ENCODE measurements at places on chromosomes 12 and 14.
A peak's percentile ranks its signal among the peaks of the same experiment; 100 is the strongest.

DNA sequence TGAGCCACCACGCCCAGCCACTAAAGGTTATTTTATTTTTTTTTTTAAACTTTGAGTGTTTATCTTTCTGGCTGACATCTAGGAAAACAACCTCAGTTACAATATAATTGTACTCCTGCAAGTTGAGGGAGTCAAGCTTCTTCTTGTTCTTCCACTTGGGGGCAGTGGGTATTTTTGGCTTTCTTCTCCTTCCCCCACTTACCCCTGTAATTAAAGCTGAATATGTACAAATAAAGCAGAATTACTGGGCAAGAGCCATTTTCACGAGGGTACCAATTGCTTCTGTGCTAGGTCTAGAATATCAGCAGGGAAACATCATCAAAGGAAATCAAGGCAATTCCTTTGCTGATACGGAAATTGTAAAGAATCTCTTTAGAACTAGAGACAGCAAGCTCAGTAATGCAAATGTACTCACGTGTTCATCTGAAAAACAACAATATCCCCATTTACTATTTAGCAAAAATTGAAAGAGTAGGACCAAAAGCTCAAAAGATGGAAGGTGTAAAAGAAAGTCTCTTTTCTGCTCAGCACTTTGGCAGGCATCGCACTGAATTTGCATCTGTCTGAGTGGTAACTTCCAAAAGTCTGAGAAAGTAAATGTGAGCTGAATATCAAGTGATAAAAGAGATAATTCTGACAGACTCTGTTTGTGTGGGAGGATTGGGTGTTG lies 72.8 kb downstream of the TAOK3 start:
- no peak for DNase-seq

DNA sequence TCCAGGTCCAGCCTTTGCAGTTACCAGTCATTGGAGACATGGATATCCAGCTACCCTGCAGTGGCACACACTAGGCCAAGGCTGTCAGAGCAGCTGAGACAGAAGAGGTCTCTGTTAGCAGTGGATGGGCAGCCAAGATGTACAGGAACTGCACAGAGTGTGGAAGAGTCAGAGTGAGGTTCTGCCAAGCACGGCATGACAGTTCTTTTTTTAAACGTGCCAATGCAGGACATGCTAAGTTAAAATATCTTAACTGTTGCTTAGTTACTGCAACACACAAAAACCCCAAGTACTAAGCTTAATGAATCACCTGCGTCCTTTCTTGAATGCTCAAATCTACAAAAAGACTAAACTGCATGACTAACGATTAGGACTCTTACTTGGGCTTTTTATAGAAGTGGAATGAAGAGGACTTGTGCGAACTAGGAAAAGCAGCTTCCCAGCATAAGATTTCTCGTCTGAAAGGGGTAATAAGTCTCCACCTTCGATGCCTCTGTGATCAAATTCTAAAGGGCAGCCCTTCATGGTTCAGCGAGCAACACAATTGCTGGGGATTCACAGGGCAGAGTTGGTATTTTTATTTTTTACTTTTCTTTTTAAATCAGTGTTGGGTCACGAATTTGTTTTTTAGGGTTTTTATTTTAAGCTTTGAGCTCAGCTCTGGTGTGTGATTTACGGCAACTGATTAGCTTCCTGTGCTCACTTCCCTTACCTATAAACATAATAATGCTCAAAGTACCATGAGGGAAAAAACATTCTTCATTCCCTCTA lies 20.6 kb downstream of the MAPK1IP1L start:
- no peak for DNase-seq

DNA sequence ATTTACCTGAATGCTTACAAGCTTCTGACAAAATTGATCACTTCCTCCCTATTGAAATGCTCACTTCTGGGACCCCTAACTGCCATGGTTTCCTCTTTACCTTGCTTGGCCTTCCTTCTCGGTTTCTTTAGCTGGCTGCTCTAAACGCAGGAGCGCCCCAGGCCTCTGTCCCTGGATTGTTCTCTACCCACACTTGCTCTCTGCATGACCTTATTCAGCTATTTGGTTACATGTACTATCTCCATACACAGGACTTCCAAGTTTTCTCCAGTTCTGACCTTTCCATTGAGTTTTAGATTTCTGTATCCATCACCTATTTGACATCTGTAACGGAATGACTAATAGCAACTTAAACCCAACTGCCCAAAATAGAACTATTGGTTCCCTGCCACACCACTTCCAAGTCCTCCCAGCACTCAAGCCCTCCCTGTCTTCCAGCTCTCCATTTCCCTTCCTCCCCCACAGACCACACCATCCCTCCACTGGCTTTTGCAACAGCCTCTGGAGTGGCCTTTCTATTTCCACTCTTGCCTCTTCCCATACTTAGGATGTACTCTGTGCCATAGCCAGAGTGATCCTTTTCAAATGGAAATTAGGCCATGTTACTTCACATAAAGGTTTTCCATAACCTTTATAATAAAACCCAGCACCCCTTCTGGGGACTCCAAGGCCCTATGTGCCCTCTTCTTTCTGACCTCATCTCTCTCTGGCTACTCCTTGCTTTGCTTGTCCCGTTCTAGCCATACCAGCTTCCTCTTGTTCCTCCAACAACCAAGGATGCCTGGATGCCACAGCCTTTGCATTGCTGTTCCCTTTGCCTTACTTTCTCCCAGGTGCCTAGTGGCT lies 202.2 kb downstream of the AEBP2 start:
- DNase-seq, result no peak

DNA sequence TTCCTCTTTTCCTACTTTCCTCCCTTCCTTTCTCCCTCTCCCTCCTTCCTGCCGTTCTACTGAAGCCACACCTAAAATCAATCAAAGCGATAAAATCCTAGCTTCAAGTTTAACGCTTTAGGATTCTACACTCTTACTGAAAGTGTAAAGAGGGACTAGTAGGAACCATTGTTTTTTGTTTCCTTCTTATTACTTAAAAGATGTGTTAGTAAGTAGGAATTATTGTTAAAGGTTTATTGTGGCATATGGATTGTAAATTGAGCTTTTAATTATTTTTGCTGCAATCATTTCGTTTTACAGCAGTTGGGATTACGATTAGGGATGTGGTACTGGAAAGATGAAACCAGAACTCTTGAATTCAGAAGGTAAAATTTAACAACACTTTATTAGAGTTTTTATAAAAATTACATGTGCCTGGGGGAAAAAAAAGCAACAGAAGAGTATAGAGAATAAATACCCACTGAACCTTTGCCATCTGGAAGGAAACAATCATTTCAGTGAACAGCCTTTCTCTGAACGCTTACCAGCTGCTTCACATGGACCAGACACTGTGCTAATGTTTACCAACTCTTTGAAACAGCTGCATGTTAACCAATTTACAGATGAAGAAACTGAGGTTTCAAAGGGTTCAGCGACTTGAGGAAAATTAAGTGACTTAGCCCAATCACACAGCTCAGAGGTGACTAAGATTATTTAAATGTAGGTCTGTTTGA lies 1.0 kb downstream of the PPP1R36 start:
- DNase-seq, result no peak

- no peak for DNase-seq
Observed at GRCh38 chr12:43378448-43378847, 173.6 kb downstream of the ADAMTS20 start.

DNA sequence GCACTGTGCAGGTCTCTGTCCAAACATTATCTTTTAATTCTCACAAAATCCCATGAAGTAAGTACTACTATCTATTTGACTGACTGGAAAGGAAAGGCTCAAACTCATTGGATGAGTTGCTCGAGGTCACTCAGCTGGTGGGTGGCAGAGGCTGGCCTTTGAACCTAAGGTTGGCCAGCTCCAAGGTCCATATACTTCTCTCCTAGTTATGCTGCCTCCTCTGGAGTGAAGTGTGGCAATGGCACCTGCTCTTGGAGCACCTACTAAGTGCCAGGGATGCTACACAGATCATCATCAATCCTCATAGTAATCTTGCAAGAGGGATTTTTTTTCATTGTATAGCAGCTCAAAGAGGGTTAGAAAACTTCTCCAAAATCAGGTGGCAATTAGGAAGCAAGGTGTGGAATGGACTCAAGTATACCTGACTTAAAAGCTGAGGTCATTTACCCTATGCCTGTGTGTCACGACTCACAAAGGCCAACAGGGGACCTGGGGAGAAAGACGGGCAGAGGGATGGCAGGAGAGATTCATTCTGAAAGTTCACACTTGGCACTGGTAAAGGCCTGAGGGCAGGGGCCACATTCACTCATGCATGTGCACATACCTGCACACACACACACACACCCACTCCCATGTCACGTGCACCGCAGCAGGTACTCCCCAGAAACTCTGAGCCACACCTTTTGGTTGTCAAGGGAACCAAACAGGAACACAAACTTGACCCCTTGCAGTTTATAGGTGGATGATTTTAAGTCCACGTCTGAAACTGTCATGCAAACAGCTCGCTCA lies 146.4 kb downstream of the FOXN3 start:
- DNase-seq, result no peak

DNA sequence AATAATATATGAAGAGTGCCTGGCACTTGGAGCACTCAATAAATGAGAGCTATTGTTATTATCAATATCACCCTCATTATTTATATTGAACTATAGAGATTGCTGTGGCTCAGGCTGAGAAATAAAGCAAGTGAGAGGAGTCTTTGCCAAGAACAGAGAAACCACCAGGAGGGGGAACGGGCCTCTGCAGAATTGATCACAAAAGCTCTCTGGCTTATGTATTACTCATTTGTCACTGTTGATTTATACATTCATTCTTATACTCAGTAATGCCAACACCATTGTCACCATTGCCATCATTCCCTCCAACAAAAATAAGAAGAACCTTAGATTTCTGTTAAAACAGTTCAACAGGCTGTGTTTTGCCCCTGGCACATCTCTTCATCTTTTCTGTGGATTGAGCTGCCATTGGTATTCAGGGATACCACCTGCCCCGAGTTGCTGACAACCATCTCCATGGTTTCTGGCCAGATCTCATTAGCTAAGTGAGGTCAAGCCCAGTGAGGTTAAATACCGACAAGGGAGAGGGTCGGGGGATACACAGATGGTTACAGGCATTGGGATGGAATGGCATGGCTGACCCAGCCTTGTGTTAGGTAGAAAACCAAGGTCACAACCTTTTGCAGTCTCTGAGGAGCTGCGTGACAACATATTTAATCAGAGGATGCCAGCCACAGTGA lies 21.8 kb upstream of the PCNX1 start:
- no peak for DNase-seq

DNA sequence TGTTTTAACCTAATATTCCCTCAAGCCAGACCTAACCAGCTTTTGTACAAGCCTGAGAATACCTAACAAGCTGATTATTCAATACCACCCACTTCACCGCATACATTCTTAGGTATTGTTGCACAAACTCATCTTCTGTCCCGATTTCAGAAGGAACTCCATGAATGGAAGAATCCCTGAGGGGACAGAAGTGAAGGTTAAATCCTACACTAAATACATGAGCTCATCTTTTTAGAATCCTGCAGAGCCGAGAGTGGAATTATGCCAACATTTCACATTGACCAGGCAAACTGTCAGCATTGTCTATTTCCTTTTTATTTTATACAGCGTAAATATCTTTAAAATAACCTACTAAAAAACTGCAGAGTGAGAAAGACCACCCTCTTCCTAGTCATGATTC lies 140.7 kb upstream of the PRICKLE1 start:
- no peak for DNase-seq

- no peak for DNase-seq
Observed at GRCh38 chr12:49227713-49228112, 37.2 kb upstream of the TUBA1C start.

- DNase-seq, result no peak
Observed at GRCh38 chr12:113226696-113227568, 5.7 kb downstream of the TPCN1 start.

DNA sequence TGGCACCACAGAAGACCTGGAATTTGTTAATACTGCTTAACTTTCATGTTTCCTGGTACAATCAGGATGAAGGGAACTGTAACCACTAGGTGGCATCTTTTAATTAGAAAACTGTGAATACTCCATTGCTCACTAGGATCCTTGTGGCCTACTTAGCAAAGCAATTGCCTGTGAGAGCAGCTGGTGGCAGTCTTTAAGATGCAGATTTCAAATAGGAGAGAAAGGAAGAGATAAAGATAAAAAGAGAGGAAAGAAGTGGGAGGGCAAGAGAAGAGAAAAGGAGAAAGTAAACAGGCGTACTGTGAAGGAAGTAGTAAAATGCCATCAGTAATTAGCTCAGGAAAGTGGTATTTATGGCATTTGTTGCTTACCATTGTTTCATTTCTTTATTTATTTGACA lies 114.5 kb downstream of the RAD51B start:
- DNase-seq, result peak; percentile 67

- DNase-seq, result no peak
Observed at GRCh38 chr12:91017511-91018263, 12.9 kb upstream of the EPYC start.

GRCh38 chr12:69688471-69689427 lies 10.4 kb downstream of the BEST3 start:
- peak; percentile 88 for DNase-seq

DNA sequence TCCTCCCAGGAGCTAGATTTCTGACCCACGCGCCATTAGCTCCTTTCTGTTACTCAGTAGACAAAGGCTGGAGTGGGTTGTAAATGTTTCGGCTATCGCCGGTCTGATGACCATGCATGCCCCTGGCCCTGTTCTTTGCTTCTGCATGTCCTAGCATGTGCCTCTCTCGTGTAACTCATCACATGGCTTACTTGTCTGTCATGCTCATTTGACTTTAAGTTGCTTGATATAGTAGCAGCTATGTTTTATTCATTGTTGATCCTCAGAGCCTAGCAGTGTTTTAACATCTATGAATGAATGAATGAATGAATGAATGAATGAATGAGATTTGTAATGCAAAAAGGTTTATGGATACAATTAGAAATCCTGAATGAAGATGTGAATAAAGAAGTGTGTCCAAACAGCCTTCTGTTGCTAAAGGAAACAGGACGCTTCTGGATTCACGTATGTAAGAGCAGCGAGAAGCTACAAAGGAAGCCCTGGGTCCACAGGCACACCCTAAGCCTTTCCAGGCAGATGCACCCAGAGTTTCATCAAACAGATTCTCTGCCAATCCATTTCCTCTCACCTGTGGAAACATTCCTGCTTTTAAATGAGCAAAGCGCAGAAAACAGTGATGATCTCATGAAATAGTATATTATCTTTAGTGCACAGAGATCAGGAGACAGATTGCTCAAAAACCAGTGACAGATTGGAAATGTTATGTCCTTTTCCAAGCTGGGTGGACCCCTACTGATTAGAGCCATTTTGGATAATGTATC lies 3.4 kb downstream of the GSG1 start:
- no peak for DNase-seq

GRCh38 chr12:51126297-51126696 lies 42.9 kb upstream of the CSRNP2 start:
- DNase-seq, result no peak

- peak; percentile 24 for DNase-seq
Observed at GRCh38 chr14:91830777-91831176, 36.6 kb downstream of the TC2N start.

- no peak for DNase-seq
Observed at GRCh38 chr12:116196752-116197718, 80.5 kb downstream of the MED13L start.

- DNase-seq, result peak; percentile 45
Observed at GRCh38 chr14:69573831-69574262, 824 bp downstream of the CCDC177 start.

GRCh38 chr12:56941299-56942017 lies 7.2 kb upstream of the SDR9C7 start:
- no peak for DNase-seq
